ENCODE measurements at places on chromosomes 12 and 14.
A peak's percentile ranks its signal among the peaks of the same experiment; 100 is the strongest.

GRCh38 chr14:93889739-93890483 lies 37.2 kb upstream of the FAM181A start:
- DNase-seq, result no peak

DNA sequence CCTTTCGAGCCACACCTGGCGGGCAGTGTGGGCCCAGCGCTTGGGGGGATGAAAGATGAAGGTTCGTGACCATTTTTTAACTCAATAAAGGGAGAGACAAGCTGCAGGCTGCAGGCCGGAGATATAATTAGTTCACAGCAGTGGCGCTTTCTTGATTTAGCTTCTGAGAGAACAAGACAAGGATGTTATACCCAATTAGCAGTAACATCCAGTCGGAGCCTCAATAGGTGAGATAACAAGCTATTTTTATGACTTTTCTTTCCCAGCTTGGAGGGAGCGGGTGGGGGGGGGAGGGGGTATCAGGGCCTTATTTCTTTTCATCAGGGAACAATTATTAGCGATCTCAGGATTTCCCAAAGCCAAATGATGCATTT lies 9.1 kb downstream of the FAM222A start:
- no peak for DNase-seq

DNA sequence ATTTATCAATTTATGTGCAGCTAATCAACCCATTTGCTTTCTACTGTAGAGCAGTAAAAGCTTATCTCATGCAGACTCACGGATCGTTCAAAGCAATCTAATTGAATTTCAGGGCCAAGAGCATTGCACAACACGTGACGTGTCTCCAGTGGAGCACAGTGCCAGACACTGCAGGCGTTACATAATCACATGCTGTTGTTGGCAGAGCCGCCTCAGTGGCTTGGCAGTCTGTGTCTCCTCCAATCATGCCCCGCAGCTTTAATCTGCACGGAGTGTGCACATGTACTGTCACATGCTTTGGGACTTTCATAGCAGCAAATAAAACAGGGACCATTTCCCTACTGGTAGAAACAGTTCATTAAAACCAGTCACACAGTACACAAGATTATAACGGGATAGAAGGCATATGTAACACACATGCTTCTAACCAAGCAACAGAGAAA lies 309.3 kb downstream of the ITPR2 start:
- DNase-seq, result peak; percentile 97

GRCh38 chr14:72513965-72514659 lies 379.8 kb downstream of the DPF3 start:
- no peak for DNase-seq

DNA sequence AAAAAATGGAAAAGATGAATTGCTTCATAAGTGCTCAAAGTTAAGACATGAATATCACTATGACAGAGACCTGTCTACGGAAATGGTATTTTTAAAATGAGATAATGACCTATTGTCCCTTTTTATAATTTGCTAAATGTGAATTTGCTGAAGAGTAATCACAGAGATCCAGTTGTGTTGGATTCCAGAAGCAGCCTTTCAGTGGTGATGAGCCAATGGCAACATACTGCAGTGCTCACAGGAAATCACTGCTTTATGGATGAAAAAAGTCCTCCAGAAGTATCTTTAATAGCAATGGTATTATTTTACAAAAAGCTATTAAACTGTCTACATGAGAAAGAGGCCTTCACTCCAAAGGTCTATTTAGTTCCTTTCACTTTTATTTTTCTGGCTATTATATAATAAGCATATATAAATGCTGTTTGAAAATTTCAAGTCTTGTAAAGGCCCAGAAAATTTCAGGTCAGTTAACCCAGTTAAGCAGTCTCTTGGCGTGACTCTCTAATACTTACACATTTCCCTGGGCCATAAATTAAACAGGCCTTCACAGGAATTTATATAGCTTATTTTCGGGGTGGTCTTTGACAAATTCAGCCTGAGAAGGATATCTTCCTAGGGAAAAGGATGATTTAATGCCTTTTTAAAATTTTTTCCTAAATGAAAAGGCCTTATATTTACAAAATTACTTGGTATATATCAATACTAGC lies 55.4 kb downstream of the KCNJ8 start:
- DNase-seq, result no peak

DNA sequence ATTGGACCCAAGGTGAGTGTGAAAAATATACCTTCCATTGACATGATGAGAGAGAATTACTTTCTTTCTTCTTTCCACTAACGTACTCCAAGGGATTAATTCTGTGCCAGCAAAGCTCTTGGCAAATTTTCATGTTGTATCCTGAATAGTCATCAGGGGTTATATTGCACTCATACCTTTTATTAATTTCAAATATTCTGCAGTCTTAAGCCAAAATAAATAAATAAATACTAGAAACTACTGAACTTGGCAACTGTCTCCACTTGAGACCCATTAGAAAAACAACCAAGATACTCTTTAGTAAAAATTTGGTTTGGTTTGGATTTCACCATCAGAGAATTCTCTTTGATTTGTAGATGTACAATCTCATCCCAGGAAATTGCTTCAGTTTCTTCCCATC lies 22.1 kb upstream of the CLEC14A start:
- no peak for DNase-seq

DNA sequence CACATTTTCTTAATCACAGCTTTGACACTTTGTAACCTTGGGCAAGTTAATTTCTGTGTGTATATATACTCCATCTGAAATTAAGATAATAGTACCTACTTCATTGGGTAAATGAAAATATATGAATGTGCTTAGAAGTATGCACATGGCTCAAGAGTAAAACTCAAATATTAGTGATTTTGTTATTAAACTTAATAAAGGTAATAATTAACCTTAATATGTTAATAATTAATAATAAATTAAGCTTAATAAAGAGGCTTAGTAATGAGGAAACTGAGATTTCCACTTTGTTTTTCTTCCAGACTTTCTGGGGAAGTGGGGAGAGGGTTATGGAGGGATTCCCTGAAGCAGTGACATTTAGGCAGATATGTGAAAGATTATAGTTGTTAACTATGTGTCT lies 19.8 kb downstream of the USP15 start:
- DNase-seq, result no peak

GRCh38 chr14:49679271-49679670 lies 8.7 kb downstream of the POLE2 start:
- DNase-seq, result no peak

- DNase-seq, result no peak
These were observed 6.9 kb downstream of the VEZT start for GRCh38 chr12:95224202-95225170.

- no peak for DNase-seq
These were observed 80.0 kb downstream of the BORCS5 start for GRCh38 chr12:12436831-12437345.

DNA sequence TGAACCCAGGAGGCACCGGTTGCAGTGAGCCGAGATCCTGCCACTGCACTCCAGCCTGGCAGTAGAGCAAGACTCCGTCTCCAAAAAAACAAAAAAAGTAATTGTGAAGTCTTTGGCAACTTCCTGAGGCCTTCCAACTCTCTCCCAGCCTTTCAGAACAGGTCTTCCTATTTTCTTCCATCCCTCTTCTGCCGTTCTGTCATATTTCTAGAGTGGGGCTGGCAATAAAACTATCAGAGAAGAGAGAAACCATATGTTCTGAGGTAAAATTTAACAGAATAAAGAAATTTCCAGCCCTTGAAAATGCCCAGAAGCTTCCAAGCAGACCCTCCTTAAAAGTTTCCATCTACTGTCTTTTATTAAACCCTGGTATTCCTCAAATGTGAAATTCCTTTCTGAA lies 100.4 kb downstream of the HMGA2 start:
- DNase-seq, result no peak

DNA sequence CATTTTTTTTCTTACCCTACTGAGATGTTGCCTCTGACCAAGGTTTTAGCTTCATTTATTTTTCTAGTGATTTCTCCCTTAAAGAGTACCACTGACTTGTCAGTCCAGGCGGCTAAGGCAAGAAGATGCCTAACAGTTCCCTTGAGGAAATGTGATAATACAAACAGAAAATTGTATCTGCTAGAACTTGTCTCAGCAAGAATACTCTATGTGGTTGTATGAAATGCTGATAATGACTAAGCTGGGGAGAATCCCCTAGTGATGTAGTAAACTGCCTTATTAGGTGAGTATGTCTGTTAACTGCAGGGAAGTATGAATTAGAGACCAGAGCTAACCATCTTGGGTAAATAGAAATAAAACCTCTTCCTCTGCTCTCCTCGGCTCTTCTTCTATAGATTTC lies 6.7 kb downstream of the C12orf54 start:
- no peak for DNase-seq

DNA sequence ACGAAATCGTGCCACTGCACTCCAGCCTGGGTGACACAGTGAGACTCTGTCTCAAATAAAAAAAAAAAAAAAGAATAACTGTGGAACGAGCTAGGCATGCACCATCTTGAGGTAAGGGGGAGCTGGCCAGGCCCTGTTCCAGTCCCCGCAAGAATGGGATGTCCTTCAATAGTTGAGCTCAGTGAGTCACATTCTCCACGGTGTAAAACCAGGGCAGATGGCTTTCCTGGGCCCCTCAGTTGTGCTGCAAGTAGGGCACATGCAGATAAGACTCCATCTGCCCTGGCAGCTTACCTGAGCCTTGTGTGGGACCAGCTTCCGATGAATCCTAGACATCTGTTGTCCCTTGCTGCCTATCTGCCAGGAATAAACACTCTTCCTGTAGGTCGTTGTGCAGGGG lies 312.1 kb downstream of the VRK1 start:
- DNase-seq, result no peak

GRCh38 chr12:5794156-5794555 lies 150.9 kb downstream of the ANO2 start:
- no peak for DNase-seq

- DNase-seq, result no peak
These were observed 105.4 kb downstream of the CRACR2A start for GRCh38 chr12:3647504-3647903.

- no peak for DNase-seq
These were observed 84.5 kb downstream of the PLEKHG3 start for GRCh38 chr14:64788706-64789105.

DNA sequence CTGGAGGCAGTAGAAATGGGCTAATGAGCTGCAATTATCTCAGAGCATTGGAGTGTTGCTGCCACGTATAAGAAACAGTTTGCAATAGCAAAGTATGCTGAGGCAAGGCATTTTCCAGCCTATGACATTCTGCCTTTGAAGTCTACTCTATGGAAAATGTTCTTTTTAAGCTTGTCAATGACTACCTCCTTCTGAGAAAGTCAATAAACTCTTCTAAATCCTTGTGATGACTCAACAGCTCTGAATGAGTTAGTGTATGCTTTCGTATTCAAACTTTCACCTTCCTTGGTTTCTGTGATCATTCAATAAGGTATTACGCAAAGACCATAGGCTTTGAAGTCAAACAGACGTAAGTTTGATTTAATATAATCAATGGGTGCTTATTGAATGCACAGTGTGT lies 111.2 kb downstream of the CAPZA3 start:
- DNase-seq, result no peak

- no peak for DNase-seq
These were observed 222.1 kb downstream of the SYT1 start for GRCh38 chr12:79086541-79087296.

DNA sequence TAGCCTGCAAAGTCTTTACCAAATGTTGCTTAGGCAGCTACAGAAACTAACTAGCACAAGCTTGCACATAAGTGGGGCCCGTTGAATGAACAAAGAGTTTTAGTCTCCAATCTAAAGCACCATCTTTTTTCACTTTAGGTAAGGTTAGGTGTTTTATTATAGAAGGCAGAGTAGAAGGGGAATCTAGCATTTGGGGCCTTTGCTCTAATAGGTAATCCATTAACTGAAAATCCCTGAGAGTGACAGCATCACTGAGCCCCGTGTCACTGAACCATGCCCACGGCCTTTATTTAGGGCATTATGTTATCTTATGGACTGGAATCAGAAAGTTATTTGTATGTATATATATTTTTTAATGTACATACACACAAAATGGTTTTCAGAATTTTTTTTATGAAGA lies 25.1 kb downstream of the CPNE8 start:
- no peak for DNase-seq

GRCh38 chr12:22481547-22482104 lies 62.7 kb downstream of the C2CD5 start:
- DNase-seq, result no peak

DNA sequence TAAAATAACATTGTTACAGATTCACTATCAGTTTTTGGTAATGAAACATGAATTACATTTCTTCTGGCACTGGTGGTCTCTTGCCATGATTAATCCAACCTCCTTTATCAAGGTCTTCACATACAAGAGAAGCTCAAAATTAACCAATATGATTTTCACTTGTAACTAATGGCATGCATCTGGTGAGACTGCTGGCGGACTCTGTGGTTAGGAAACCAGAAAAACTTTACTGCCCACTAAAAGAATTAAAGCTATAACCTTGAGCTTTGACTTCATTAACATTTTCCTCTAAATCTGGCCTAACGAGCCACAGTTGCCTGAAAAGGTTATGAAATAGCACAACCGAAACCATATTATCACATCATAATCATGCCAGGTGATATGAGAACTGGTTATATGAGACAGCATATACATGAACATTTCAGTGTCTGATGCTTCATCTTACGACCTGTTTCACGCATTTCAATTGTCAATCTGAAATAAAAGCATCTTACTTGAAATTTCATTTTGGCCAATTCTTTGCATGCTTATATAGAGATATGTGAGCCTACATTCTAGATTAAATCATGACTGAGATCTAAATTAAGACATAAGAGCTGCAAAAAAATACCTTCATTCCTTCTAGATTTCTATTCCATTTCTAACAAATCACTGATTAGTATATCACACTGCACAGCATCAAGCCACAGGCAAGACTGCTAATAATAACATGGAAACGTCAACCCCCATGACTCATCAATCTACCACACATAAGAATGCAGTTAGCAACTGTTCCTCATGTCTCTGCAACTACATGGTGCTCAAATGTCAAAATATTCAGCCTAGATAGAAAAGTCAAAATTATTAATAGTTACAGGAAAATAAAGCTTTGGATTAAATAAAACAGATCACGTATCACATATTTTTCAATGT lies 89.3 kb downstream of the OSBPL8 start:
- no peak for DNase-seq

DNA sequence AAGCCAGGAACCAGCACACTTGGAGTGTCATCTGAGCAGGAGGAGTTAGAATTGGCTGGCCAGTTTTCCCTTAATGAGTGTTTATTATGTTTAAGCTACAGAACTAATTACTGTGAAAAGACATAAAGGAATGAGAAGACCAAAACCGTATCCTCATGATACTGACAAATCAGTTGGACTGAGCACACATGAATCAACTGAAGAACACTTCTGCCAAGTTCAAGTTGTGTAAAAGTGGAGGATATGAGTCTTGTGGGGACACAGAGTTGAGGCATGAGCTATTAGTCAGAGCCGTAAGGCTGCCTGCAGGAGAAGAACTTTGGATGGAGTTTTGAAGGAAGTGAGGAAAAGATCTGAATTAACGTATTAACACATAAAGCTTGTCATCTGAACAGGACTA lies 43.1 kb downstream of the HMGA2 start:
- DNase-seq, result no peak

- peak; percentile 67 for DNase-seq
These were observed 29.1 kb upstream of the LRTM2 start for GRCh38 chr12:1791104-1791841.
